AG08395 (cell line): ENCODE measurements at places on chromosomes 16 and 17.

- DNase-seq, result peak; percentile 98
Measured at GRCh38 chr16:66516808-66517585, 32.9 kb downstream of the TK2 start.

DNA sequence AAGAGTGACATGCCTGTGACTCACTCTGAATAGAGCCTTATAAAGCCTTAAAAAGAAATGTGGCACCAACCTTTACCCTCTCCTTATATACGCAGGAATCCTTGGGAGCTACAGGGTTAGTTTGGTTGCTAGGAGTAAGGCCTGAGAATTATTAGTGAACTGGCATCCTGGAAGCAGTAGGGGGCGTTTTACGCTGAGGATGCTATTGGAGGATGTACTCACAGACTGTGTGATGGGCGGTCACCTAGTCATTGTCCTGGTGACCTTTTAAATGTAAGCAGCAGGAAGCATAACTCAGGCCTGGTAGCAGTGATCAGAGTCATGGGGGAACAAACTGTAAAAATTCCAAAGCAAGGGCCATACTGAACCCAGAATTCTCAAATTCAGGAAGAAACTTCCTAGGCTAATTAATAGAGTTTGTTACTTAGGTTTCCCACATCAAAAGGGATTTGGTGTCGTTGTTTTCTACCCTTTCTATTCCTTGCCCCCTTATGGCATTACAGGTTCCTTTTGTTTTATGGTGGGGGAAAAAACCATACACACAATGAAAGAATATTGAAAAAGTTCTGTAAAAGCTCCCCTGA lies 153.8 kb downstream of the SNX11 start:
- no peak for DNase-seq

DNA sequence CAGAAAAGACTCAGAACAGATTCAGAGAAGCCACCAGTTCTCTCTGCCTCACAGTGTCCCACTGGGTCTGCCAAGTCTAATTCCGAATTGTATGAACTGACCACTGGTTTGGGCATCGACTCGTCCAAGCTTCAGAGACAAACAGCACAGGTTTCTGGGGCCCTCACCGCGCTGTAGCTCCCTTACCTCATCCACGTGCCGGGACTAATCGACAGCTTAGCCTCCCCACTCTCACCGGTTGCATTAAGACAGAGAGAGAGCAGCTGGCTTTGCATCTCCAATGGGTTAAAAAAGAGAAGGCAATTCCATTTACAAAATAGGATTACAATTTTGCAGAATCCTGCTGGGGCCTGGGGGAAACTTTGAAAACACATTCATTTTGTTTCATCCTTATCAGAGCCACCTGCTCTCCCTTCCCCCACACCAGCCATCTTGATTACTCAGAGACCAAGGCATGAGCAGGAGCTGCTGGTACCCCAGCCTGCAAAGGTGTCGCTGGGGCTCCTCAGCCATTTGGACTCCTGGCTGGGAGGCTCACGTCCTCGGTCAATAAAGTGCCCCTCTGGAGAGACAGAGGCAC lies 95.3 kb upstream of the RPL38 start:
- no peak for DNase-seq

- DNase-seq, result no peak
Measured at GRCh38 chr17:48850792-48851323, 20.0 kb downstream of the CALCOCO2 start.
